ENCODE measurements at places on chromosomes 12 and 14.
A peak's percentile ranks its signal among the peaks of the same experiment; 100 is the strongest.

GRCh38 chr12:107594995-107595394 lies 90.6 kb upstream of the PWP1 start:
- DNase-seq = no peak

DNA sequence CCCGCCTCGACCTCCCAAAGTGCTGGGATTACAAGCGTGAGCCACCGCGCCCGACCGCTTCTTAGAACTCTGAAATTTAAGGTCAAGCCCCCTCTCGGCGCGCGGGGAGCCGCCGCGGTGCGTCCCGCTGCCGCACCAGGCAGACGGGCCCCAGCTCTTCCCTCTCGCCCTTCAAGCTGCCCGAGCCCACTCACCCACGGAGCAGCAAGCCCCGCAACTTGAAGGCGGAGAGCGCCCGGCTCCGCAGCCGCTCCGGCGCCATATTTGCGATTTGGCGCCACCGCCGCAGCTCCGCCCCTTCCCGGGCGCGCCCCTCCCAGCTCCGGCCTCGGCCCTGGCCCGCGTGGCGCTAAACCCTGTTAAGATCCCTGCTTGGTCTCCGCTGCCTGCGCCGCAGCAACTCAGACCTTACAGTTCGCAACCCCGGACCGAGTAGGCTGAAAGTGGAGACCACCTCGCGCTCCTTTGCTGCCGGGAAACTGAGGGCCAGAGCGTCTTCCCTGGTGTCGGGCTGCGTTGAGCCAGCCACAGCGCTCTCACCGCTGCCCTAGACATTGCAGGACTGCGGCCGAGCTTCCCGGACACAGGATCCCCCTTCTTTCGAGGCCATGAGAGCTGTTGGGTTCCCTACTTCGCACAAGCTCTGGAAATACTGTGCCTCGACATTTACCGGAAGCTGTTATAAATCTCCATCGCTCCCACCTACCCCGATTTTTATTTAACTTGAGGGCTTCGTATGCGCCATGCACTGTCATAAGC lies at the start of gene POLE2:
Gene POLE2 (minus strand): TSS at position 273 of the 759 bp plus-strand sequence. CDS start 11 bp downstream, at position 262.
- peak; percentile 90 for DNase-seq

DNA sequence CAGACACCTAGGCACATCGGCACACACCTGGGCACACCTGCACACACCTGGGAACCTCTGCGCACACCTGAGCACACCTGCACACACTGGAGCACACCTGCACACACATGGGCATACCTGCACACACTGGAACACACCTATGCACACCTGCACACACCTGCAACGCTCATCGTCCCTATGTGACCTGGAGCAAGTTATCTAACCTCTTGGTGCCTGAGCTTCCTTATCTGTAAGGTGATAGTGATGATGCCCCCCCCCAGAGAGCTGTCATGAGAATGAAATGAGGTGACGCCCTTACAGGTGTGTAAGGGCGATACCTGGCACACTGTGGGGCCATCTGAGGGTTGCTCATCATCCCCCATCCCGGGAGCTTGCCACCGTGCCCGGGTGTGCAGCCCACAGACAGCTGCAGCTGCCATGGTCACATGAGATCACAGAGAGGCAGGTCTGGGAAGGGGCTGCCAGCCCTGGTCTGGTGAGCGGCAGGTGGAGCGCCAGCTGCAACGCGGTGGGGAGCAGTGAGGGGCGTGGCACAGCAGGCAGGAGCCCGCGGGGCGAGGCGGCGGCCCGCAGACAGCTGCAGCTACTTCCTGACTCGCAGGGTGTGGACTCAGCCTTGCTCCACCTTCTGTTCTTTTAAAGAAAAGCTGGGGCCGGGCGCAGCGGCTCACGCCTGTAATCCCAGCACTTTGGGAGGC lies 59.9 kb upstream of the FBRSL1 start:
- peak; percentile 49 for DNase-seq

- no peak for DNase-seq
These were observed 132.3 kb downstream of the EML1 start for GRCh38 chr14:99925471-99925870.

All from urothelium cell line (cell line).